Activated CD4-positive, alpha-beta T cell treated with anti-CD3 and anti-CD28 coated beads for 4 hours (primary cell): ENCODE measurements at places on chromosomes 3 and 15.

DNA sequence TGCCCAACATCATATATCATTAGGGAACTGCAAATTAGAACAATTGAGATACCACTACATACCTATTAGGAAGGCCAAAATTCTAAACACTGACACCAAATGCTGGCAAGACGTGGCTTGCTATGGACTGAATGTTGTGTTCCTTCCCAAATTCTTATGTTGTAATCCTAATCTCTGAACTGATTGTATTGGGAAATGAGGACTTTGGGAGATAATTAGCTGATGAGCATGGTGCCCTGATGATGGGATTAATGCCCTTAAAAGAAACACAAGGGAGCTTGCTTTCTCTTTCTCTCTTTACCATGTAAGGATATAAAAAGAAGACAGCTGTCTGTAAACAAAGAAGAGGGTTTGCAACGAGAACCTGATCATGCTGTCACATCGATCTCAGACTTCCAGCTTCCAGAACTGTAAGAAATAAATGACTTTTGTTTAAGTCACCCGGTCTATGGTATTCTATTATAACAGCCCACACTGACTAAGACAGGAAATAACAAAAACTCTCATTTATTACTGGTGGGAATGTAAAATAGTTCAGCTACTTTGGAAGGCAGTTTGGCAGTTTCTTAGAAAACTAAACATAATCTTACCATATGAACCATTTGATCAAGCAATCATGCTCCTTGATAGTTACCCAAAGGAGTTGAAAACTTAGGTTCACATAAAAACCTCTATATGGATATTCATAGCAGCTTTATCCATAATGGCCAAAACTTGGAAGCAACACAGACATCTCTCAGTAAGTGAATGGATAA is 458.3 kb upstream of the CBLB start:
- no peak for DNase-seq

GRCh38 chr3:145817870-145818483 is 343.0 kb downstream of the PLOD2 start:
- DNase-seq, result no peak

DNA sequence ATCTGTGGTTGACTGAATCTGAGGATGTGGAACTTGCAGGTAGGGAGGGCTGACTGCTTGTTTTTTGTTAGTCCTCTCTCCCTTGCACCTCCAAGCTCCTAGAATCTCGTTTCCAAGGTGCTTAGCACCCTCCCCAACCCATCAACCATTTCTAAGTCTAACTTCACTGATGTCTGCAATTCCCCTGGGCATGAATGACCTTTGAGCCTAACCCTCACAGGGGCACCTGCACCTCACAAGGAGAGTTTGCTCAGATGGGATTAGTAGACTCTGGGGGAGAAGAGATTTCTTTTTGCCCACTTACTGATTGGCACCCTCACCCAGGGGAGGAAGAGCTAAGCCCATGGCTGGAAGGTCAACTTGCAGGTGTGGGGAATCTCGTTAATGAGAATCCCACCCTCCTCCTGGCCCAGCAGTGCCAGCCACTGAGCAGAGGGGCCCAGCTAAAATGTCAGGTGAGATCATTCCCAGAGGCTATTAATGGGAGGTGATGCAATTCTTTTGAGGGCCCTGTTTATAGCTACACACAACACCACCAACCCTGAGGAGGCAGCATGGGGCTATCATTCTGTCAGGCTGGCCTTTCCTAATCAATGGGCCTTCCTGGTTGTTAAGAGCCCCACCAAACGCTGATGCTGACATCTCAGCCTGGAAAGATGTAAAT is 81.6 kb upstream of the HERC1 start:
- no peak for DNase-seq

DNA sequence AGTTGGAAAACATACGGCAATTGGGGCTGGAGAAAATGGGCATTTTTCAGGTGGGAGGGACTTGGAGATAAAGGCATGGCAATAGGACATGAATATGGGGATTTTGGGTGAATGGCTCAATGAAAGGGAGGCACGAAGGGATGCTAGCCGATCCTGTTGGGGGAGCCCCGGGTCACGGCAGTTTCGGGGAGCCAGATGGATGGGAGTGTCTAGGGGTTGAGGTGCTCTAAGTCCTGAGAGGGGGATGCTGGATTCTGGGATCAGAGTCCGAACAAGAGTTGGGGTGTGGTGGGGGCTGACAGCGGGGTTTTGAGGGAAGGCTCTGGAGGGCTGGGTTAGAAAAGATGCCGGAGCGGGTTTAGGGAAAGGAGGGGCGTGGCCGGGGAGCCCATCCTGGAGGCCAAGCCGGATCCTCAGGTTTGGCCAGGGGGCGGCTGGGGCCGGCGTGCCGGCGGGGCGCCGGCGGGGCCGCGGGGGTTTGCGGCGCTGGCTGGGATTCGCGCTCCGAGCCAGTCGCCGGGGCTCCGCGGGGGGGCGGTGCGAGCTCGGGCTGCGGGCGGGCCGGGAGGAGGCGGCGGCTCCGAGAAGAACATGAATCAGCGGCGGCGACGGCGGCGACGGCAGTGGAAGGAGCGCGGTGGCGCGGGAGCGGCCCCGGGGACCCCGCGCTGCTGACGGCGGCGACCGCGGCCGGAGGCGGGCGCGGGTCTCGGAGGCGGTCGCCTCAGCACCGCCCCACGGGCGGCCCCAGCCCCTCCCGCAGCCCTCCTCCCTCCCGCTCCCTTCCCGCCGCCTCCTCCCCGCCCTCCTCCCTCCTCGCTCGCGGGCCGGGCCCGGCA is at the start of gene TYRO3:
Gene TYRO3, plus strand, starts transcription at position 813 of the 839 bp plus-strand sequence. CDS start 46 bp downstream, outside the sequence.
- DNase-seq, result peak; percentile 78

DNA sequence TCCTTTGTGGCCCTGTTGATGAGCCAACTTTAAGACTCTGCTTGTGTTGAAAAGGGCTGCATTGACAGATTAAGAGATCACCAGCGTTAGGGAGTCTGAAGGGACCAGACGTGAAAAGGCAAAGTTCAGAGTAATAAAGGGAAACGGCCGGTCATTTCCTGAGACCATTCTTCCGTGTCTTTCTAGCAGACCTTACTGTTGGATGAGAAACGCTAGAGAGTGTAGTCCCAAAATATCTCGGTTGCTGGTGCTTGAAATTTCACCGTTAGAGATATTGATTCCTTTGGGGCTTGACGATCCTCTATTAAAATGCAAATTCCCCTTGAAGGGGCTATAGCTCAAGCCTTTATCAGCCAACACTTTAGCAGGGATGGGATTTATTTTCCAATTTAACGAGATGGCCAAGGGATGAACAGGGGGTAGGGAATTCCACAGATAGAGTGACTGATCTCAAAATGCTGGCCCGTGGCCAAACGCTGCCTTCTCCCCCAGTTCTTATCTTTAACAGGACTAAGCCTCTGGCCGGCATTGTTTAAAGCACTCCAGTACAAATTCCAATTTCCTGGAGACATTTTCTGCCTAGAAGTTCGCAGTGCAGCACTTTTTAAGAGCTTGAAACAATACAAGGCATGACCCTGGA is 250.4 kb downstream of the TJP1 start:
- DNase-seq, result no peak

GRCh38 chr3:14143271-14144225 is 18.7 kb downstream of the TMEM43 start:
- DNase-seq, result no peak

- DNase-seq, result no peak
These were observed 870 bp upstream of the TSEN2 start for GRCh38 chr3:12483410-12483809.

DNA sequence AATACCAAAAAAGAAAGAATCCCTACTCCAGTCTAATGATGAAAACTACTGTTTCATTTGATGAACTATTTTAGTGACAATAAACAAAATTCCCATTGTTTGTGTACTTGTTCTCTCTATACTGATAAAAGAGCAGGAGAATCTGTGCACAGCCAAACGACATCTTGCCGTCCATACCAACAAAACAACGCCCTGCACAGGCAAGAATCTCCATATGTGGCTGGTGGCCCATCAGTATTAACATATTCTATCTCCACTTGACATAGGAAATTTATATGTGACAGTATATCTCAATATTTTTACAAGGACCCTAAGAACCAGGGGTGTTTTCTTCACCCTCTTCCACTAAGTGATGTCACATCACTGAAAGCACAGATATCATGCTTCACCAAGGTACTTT is 279.5 kb downstream of the ULK4 start:
- DNase-seq, result no peak

DNA sequence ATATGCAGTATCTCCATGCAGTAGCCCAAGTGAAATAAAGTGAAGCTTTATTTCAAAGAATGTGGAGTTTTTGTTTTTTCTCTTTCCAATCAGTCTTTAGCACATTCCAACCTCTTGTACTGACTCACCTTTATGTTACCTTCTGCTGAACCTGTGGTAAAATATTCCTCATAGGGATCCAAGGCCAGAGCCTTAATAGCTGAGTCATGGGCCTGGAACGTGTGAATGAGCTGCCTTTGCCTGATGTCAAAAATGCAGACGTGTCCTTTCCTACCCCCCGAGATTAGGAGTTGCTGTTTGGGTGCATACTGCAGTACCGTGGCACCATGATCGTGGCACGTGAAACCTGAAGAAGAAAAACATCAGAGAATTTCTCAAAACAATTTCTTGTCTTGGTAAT is 108.5 kb downstream of the GLDN start:
- DNase-seq, result no peak

DNA sequence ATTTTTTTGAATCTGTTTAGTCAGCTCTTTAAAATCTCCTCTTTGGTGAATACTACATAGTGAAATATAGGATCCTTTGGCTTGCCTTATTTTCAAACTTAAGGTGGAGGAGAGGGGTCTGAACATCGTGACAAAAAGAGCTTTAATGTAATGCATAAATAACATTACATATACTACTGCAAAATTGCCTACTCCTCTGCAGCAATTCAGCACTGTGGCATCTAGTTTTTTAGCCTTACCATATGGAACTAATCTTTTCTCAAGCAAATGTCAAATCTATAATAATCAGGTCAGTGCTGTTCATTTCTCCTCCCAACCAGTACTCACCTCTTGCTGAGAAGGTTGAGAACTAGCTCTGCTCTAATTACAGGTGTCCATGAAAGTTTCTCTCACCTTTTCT is 394.0 kb upstream of the CDIN1 start:
- no peak for DNase-seq

GRCh38 chr3:177169936-177170722 is 27.2 kb downstream of the TBL1XR1 start:
- no peak for DNase-seq

DNA sequence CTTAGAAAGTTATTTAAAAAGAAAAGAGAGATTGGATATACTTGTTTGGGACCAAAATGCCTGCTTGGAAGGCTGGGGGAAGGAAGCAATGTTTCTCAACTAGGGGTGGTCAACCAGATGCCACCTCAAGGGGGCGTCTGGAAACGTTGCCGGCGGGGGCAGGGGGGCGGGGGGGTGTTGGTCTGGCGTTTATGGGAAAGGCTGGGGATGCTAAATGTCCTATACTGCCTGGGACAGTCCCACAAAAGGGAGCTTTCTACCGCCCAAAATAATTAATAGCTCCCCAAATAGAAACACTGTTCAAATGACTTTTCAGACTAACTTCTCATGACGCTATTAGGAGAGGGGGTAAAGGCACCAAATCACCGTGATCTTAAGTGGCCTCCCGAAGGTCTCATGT is 2.2 kb downstream of the POLG start:
- DNase-seq, result no peak

- DNase-seq, result no peak
These were observed 54.8 kb downstream of the FBN1 start for GRCh38 chr15:48590723-48591122.

DNA sequence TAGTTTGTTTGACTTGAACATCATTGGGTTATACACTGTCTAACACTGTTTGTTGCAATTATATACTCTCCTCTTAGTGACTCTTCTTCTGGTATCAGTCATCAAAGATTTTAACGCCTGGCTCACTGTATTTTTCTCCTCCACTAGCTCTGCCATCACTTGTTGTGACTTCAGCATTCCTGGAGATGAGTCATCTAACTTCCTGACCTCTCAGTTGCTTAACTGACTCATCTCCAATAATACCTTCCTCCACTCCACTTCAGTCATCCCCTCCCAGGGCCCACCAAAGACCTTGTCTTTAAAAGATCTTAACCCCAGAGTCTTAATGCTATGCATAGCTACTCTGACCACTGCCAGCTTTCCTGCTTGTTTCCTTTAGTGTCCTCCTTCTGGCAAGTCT is 28.6 kb upstream of the CLSTN2 start:
- no peak for DNase-seq

- no peak for DNase-seq
These were observed 187.1 kb upstream of the PROK2 start for GRCh38 chr3:71972031-71972430.

GRCh38 chr3:185824051-185825005 is 514 bp downstream of the IGF2BP2 start:
- no peak for DNase-seq

GRCh38 chr15:41160639-41161315 is 44.7 kb upstream of the INO80 start:
- DNase-seq, result no peak

GRCh38 chr3:135329479-135329878 is 534.4 kb downstream of the EPHB1 start:
- DNase-seq, result no peak

GRCh38 chr3:119293105-119293870 is 895 bp upstream of the ARHGAP31 start:
- DNase-seq, result no peak

DNA sequence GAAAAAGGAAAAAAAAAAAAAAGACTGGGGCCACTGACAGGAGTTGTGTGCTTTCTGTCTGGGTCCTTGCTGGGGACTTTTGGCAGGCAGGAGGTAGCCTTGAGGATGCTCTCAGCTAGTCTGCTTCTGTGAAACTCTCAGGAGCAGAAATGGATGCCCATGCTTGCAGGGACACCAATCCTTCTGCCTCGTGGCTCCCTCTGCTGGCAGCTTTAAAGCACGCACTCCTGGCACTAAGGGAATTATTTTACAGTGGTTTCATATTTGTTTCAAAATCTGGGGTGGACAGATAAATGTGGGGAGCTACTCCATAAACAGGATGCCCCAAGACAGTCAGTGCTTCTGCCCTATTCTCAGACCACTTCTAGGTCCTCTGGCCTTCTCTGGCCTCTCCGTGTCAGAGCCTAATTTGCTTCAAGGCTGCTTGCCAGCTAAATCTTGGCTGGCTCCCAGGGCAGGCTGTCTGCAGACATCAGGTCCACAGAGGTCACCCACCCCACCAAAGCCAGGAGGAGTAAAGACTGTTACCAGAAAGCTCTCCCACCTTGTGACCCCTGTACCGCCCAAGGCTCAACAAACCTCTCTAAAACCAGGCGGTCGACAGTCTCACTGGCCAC is 17.1 kb downstream of the TRAIP start:
- DNase-seq, result peak; percentile 82

DNA sequence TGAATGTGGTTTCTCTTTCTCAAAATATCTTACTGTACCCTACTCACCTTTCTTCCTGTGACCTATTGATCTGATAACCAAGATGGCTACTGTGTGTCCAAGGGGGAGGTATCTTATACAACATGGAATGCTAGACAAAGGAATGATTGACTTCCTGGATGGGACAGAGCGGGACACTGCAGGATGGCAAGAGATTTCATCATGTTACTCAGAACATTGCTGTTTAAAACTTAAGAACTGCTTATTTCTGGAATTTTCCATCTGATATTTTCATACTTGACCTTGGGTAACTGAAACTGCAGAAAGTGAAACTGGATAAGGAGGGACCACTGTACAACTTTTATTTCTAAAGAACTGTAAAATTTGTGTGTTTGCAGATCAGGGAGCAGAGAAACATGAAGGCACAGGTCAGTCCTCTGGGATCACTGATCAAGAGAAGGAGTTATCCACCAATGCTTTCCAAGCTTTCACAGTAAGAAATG is 18.5 kb downstream of the CNOT10 start:
- DNase-seq, result no peak

GRCh38 chr3:18245721-18246120 is 179.4 kb downstream of the SATB1 start:
- DNase-seq, result no peak
